Kidney (tissue), 22 donors: ENCODE measurements at places on chromosomes 2 and 18. TPM values are rescaled to one million over a fixed set of nuclear protein-coding genes. Genes with fewer than 3 reads are reported as not detected.

The CYRIA gene
- total RNA-seq, result 11.8 TPM

DNA sequence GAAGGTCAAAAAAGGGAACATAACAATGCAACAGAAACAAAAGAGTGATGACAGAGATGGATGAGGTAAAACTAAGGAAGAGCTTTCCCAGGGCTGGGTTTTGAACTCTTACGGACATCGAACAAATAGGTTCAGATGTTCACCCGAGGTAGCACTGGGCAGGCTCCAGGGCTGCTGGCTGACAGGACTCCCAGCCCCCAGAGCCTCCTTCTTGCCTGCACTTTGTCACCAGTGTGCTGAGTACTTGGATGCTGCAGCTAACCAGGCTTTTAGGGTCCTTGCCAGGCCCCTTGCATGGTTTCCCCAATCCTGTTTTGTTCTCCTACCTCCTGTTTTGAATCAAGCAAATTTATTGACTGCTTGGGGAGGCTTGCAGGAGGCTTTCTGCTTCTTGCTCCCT, 322.9 kb downstream of the DYSF start:
- no peaks in the 10 kb centered on the region for H3K36me3 ChIP-seq
- peaks cover 2% of the 10 kb centered on the region for H3K27me3 ChIP-seq
- H3K4me3 ChIP-seq, result no peak overlapping the region
- H3K4me1 ChIP-seq, result no peaks in the 10 kb centered on the region
- H3K27ac ChIP-seq, result no peak overlapping the region
- no peak for DNase-seq

DNA sequence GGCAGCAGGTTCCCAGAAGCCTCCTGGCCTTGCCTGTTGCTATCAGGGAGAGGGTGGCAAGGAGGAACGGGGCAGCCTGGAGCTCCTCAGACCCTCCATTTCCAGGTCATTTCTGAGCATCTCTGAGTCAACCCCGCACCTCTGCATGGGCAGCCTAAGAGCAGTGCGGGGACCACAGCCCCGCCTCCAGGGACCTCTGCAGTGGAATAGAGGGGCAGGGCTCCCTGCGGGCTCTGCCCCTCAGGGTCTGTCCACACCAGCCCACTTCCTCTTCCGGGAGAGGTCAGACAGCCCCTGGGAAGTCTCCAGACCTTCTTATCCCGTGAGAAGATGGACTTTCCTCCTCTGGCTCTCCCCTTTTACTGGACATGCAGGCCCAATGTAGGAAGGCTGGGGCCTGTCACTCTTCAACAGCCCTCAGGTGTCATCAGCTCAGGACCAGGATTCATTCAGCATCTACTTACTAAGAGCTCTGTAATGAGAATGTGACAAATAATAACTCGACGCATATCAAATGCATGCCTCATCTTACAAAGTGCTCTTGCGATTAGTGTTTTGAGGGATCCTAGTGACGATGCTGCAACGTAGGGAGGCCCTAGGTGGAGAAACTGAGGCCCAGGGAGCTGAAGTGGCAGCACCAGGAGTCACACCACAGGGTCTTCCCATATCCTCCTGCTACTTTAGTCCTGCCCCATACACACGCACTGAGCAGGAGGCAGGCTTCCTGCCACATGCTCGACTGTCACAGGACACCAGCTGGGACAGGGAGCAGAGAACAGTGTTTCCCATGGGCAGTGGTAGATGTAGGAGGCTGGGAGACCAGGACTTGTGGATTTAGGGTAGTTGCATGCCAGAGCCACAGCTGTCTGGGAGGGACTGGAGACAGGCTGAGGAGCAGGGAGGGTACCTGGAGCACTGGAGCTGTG, 28.0 kb downstream of the SH2D6 start:
- DNase-seq, result no peak
- H3K36me3 ChIP-seq, result no peaks in the 10 kb centered on the region
- H3K27ac ChIP-seq, result no peak overlapping the region
- H3K4me3 ChIP-seq, result no peak overlapping the region
- H3K4me1 ChIP-seq, result no peaks in the 10 kb centered on the region

DNA sequence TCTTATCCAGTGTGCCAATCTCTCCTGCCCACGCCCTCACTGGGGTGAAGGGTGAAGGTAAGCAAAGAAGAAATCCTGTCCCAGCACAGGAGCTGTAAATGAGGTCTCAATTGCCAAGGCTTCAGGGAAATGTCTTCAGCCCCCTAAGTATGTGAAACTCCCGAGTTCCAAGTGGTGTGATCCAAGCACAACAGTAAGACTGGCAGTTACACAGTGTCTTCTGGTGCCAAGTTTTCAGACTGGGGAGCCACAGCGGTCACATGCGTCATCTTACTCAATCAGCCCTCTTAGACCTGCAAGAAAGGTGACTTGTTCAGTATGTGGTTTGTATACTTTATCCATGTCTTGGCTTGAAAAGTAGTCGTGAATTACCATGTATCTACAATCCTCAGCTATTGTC, 55.0 kb upstream of the SPRED2 start:
- H3K27me3 ChIP-seq, result no peaks in the 10 kb centered on the region
- no peaks in the 10 kb centered on the region for H3K36me3 ChIP-seq
- DNase-seq, result no peak
- H3K4me1 ChIP-seq, result no peaks in the 10 kb centered on the region
- H3K27ac ChIP-seq, result no peak overlapping the region
